ENCODE measurements at places on chromosomes 11 and 22.
A peak's percentile ranks its signal among the peaks of the same experiment; 100 is the strongest.

DNA sequence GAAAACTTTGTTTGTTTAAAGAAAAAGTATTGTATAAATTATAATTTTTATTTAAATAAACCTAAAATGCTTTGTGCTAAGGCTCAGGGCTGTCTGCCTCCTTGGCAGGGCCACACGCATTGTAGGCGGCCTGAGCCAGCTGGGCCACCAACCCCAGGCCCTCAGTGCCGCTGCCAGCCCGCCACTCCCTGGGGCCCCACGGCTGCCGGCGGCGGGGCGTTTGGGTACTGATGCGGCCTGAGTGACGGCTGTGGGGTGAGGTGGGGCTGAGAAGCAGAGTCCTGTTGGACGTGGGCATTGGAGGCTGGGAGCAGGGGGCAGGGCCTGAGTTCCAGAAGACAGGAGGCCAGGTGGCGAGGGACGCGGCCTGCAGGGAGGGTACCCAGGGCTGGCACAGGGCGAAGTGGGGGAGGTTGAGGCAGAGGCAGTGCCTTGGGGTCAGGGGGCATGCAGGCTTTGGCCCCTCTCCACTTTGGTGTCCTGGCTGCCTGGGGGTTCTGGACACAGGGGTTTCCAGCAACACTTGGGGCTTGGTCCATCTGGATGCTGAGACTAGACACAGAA, 58.3 kb downstream of the CERK start:
- DNase-seq = no peak

GRCh38 chr11:17743026-17743807, 8.6 kb downstream of the KCNC1 start:
- DNase-seq = no peak

DNA sequence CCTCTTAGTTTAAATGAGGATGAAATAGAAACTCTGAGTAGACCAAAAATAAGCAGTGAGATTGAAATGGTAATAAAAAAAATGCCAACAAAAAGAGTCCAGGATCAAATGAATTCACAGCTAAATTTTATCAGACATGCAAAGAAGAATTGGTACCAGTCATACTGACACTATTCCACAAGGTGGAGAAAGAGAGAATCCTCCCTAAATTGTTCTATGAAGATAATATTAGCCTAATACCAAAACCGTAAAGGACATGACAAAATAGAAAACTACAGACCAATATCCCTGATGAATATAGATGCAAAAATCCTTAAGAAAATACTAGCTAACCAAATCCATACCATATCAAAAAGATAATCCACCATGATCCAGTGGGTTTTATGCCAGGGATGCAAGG, 169.8 kb upstream of the CHORDC1 start:
- no peak for DNase-seq

DNA sequence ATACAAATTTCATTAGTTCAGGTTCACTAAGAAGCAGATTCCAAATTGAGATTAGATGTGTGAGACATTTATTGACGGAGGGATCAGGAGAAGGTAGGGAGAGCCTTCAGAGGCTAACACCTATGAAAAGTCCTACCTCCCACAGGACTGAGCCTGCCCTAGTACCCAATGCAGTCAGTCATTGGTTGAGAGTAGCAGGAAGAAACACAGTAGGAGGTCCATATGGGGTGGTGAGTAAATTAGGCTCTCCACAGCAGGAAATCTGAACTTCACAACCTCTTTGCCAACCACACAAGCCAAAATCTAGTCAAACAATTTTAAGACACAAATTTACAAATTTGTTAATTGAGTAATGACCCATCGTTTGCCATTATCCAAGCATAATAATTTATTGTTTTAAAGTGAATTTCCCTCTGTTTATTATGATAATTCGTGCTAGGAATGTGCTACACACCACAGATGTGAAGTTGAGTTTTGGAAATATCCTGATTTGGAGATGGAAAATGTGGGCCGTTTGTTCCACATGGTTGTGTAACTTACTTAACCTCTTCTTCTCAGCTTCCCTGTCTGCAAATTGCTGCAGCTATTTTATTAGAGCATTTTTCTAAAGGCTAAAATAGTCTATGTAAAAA, 542.1 kb downstream of the ETS1 start:
- DNase-seq = no peak

DNA sequence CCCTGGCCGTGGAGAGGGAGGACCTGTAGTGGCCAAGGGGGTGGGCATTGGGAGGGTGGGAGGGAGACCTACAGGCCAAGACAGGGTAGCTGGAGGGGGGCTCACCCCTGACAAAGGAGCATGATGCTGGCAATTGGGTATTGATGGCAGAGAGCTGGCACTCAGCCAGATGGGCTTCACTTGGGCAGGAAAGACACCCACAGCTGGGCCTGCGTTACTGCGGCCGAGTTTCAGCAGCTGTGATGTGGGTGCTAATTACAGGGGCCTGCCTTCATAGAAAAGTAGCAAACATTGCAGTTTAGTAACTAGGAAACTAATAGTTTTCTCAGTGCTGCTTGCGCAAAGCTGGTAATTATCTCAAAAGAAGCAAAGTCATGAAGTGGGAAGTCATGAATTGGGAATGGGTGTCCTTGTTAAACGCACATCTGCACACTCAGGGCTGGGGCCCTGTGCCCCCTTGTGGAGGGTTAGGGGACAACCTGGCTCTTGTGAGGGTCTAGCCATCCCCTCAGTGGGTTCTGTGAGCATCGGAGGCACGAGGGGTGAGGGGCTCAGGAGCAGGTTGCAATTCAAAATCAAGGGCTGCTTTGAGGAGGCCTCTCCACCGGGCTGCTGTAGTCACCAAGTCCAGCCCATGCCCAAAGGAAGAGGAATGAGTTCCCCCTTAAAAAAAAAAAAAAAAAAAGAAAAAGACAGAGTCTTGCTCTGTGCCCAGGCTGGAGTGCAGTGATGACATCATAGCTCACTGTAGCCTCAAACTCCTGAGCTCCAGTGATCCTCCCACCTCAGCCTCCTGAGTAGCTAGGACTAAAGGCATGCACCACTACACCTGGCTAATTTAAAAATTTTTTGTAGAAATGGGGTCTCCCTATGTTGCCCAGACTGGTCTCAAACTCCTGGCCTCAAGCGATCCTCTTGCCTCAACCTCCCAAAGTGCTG, 24.4 kb upstream of the TXNRD2 start:
- peak; percentile 28 for DNase-seq

- no peak for DNase-seq
Observed at GRCh38 chr11:66293777-66294625, 2.3 kb downstream of the TMEM151A start.

DNA sequence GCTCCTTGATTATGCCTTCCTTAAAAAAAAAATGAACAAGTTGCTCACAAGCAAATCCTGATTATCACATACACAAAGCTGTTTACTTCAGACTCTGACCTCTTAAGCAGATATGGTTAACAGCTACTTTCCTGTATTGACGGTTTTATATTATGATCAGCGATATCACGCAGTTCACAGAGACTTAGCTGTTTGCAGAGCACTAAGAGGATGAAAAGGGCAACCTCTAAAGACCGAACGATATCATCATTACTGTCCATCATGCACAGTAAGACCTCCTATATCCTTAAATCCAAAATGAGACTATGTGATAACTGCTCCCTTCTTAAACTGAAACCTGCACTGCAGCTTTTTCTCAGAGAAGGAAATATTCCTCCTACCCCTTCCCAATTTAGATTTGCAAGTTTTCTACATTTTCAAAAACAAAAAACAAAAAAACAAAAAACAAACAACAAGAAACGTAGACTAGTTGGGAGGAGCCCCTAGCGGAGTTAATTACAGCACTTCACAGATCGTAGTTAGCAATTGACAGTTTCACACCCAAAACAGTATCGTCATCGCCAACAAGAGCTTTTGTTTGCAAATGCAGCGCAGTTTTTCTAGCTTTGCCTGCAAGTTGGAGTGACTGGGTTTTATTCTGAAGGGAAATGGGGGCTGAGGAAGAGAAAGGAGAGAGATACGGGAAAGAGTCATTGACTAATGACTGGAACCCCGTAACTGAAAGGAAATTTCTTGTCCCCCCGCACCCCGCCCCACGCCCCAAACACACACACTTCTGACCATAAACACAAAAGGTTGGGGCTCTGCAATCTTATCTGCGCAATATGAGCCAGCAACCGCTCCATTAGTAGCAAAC, 1.2 kb downstream of the DDX6 start:
- DNase-seq = no peak

DNA sequence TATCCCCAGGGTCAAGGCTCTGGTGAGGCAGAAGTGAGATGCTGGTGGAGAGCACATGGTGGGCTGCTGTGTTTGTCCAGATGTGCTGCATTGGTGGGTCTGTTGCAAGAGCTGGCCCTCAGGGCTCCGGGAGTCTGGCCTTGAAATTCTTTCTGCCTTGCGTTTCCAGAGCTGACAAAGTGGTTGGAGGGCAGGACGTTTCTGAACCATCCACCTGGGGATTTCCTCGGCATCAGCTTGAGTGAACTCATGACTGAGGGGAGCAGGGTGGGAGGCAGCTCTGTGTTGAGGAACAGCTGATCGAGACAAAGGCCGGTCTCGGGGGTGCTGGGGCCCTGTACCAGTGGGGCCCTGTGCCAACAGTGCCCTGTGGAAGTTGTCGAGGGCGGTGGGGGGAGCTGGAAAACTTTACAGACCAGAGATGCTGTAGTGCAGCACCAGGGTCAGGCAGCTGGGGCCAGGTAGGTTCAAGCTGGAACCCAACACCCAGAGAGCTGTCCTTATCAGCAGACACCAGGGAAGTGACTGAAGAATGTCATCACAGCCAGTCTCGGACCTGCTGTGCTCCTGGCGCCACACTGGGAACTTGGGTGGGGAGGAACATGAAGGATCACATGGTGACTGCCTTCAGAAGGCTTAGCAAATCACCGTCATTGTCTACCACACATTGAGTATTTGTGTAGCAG, 4.9 kb downstream of the TSKU start:
- DNase-seq = no peak

DNA sequence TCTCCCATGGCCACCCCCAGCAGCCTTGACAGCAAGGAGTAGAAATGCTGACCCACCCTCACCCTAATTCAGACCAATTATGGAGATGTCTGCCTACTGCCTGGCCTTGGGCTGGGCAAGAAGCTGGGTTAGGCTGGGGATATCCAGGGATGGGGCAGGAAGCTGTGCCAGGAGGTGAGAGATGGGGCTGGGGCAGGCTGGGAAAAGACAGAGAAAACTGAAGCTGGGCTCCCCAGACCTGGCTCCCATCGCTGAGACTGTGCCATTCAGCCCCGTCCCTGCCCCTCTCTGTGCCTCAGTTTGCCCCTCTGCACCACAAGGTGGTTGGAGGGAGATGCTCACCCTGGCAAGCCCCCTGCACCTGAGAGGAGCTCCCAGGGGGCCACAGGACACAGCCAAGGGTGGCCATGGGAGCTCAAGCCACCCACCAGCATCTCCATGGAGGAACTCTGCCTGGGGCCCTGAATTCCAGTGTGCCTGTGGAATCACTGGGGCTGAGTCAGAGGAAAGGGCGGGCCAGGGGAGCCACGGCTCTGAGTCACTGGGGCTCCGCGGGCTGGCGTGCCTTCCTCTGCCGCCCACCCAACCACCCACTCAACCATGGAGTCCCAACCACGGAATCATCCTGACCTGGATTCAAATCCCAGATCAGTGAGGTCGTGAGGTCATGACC, 6.0 kb upstream of the CARD10 start:
- DNase-seq = no peak
